Neural crest cell (in vitro differentiated cells): ENCODE measurements at places on chromosomes 12 and 14.

- DNase-seq, result no peak
Measured at GRCh38 chr12:30968211-30968610, 41.7 kb downstream of the TSPAN11 start.

GRCh38 chr12:27902651-27903050, 69.9 kb downstream of the PTHLH start:
- no peak for DNase-seq

GRCh38 chr12:108884116-108885012, 4.5 kb downstream of the DAO start:
- DNase-seq, result peak; percentile 51

DNA sequence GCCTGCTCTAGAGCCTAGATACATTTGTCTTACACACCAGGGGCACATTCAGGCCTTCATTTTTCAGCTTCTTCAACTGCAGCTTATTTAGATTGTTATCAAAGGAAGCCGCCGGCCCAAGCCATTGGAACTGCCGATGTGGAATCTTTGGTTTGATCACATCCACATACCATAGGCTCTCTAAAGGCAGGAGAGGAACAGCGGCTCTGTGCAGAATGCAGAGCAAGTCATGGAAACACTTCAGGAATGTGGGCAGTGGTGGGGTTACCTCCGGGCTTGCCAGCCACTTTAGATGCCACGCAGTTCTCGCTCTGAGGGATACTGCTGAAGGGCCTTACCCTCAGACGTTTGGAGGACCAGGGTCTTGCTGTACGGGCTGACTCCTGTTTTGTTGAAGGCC, 53.4 kb upstream of the PYGL start:
- no peak for DNase-seq

GRCh38 chr12:6367969-6368892, 7.1 kb downstream of the SCNN1A start:
- no peak for DNase-seq

GRCh38 chr12:93571365-93571924, 1.0 kb upstream of the SOCS2 start:
- DNase-seq, result peak; percentile 84

DNA sequence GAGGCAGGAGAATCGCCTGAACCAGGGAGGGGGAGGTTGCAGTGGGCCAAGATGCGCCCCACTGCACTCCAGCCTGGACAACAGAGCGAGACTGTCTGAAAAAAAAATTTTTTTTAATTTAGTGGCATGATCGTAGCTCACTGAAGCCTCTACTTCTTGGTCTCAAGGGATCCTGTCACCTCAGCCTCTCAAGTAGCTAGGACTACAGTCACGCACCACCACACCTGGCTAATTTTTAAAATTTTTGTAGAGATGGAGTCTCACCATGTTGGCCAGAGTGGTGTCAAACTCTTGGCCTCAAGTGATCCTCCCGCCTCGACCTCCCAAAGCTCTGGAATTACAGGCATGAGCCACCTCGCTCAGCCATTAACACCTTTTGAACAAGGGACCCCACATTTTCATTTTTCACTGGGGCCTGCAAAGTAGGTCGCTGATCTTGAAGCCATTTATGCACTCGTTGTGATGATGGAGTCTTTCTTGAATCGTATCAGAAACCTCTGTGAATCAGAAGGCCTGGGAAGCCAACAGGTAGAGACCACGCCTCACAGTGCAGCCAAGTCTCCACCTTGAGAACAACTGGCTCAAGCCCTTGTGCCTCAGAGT, 5.9 kb downstream of the HCAR1 start:
- no peak for DNase-seq

DNA sequence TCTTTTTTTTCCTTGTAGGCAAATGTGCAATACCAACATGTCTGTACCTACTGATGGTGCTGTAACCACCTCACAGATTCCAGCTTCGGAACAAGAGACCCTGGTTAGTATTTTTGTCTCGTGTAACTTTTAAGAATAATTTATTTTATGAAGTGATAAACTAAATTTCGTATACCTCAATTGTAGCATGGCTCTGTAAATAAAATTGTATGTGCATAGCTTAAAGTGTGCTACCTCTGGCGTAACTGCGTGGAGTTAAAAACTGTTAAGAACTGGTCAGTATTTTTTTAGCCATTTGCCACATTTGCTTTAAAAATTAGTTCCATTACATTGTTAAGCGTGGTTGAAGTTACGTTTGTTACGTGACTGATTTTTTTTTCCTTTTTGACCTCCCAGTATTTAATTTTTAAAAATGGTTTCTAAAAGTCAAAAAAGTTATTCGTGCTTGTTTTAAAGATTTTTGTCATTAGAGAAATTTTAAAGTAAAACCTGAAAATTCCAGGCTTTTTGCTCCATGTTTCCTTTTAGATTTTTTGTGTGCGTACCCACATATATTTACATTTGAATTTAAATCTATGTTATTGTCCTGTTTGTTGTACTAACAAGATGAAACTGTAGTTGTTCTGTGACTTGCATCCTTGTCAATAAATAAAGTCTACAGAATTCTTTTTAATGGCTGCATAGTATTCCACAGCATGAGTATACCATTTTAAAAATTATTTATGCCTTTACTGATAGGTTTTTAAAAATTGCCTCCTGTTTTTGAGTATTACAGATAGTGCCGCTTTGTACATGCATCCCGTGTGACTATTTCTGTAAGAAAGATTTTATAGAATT, 1.4 kb downstream of the MDM2 start:
- DNase-seq, result no peak

DNA sequence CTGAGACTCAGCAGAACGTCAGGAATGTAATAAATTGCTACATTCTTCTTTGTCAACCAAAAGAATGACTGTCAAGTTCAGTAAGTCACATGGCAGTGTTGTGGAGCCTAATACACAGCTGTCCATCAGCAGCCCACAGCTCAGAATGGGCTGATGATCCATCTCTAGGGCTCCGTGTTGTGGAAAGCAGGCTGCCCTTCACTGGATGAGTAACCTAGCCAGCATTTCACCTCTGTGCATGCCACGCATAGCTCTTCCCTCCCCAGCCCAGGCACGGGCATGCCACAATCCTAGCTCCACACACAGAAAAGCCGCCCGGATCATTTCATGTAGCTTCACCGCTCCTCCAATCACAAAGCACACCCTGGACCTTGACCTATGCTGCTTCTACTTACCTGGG, 878.0 kb upstream of the TMEM132C start:
- no peak for DNase-seq

DNA sequence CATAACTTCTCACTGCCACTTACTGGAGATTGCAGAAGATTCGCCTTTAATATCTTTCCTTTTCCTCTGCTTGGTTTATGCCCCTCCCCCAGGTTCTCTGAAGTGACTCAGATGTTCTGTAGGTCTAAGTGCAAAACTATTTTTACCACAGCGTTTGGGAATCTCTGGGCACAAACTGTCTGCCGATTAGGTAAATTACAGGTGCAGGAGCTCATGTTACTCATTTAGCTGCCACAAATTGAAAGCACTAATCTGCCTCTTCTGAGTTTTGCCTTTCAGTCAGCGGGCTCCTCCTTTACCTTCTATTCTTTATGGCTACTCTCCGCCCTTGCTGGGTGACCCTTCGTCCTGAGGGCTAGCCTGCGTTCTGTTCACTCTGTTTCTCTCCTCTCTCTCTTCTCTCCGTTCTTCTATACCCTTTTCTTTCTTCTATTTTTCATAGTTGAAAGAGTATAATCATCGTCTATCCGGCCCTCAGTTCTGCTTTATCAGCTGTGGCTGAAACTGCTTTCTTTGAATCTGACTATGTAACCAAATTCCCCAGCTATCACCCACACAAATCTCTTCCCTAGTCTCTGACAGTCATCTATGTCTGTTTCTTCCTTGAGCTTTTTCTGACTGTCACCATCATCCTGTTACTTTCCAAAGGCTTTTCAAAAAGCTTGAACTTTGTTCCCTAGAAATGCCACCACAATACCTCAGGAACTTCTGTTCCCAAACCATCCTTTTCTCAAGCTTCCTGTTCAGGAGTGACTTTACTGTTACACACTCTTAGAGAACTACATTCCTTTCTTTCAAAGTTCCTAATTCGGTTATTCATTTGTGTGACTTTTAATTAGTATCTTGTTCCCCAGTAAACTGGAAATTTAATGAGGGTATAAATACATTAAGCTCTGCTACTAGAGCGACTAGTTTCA, 4.3 kb upstream of the MYF6 start:
- no peak for DNase-seq

DNA sequence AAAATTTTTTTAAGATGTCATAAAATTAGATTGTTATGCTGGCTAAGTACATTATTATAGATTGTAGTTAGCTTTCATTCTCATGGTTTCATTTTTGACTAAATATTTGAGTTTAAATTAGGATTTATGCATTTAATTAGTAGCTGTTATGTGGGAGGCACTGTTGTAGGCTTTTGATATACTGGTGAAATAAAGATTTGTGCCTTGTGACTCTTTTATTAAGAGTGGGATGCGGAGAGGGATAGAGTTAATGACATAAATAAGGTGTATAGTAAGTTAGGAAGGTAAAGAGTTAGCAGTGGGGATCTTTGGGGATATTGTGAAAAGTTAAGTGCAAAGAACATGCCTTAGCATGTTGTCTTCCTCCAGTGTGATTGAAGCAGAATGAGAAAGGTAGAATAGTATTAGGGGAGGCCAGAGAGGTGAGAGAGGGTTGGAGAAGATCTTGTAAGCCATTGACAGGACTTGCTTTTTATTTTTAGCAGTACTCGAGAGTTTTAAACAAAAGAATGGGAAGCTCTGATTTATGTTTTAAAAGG, 8.8 kb downstream of the ARHGAP5 start:
- DNase-seq, result no peak

DNA sequence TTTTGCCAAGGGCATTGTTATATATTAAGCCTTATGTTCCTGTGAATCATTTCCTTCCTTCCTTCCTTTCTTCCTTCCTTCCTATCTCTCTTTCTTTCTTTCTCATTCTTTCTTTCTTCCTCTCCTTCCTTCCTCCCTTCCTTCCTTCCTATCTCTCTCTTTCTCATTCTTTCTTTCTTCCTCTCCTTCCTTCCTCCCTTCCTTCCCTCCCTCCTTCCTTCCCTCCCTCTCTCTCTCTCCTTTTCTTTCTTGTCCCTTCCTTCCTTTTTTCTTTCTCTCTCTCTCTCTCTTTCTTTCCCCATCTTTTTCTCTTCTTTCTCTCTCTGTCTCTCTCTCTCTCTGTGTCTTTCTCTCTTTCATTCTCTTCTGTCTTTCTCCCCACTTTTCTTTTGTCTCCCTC, 226.6 kb downstream of the ETNK1 start:
- no peak for DNase-seq

GRCh38 chr12:131911851-131912477, 17.1 kb upstream of the PUS1 start:
- DNase-seq, result no peak

DNA sequence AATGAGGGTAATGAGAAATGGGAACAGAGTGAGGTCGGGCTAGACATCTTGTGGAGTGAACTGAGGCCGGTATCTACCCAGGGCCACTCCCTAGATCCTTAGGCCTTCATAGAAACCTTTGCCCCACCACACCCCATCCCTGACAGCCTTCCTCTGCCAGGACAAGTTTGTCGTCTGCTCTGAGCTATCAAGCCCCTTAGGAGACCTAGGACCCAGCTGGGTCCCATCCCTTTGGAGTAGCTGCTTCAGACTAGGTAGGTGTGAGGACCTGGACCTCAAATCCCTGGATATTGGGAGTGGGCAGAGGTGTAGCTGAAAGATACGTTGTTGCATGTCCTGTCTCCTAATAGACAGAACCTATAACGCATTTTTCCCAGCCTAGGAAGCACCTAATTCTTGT, at the start of gene TMEM253:
TSS of gene TMEM253 (plus strand) at position 136 of the 400 bp plus-strand sequence. CDS start 278 bp downstream, outside the sequence.
- no peak for DNase-seq

GRCh38 chr14:80653956-80654355, 287.6 kb downstream of the CEP128 start:
- DNase-seq, result no peak

- DNase-seq, result no peak
Measured at GRCh38 chr12:63066782-63067181, 84.2 kb downstream of the AVPR1A start.

DNA sequence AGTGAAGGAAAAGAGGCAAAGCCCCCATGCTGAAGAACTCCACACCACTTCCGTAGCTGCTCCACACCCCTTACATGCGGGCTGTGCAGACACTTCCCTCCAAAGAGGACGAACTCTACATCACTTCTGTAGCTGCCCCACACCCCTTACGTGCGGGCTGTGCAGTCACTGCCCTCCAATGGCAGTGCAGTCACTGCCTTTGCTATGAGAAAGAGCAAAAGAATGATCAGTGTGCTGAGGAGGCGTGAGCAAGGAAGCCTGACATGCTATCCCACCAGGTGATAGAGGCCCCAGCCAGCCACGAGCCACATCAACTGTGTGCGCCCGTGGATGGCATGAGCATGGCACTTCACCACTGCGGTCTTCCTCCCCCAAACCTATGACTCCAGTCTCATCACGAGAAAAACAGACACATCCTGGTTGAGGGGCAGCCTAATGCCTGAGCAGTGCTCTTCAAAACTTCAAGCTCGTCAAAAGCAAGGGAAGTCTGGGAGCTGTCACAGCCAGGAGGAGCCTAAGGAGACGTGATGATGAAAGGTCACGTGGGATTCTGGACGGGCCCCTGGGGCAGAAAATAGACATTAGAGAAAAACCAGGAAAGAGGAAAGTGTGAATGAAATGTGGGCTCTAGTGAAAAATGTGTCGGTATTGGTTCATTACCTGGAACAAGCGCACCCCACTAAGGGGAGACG, 60.8 kb upstream of the C14orf180 start:
- DNase-seq, result no peak

GRCh38 chr12:11577658-11578260, 71.7 kb upstream of the ETV6 start:
- DNase-seq, result no peak

GRCh38 chr14:39851202-39851601, 419.0 kb upstream of the FBXO33 start:
- no peak for DNase-seq

DNA sequence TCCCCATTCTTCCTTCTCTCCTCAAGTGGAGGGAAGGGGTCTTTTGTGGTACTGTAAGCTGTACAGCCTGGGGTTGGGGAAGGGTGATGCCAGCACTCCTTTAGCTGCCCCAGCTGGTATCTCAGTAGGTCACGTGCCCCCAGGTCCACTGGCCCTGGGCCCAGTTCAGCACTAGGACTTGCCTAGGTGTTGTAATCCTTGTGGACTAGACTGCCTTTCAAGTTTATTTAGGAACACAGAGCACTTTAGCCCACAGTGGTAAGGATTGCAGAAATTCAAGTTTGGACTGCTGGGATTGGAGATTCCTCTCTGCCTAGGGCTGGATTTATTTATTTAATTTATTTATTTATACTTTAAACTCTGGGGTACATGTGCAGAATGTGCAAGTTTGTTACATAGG, 569.6 kb downstream of the AACS start:
- no peak for DNase-seq

- no peak for DNase-seq
Measured at GRCh38 chr14:75497701-75498100, 24.6 kb upstream of the BATF start.

DNA sequence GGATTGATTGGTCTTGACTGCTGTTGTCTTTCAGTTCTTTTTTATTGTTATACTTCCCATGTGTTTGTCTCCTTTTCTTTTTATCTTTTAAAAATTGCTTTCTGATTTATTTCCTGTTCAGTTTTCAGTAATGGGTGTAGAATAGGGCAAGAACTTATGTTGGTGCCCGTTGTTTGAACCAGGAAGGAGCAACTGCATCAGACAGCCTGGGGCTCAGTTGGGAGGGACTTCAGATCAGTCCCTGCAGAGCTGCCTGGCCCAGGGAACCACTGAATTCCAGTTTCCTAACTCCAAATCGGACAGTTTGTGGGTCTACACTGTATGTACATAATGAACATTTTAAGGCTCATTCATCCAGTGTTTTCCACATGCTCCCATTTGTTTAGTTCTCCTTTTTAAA, 64.9 kb downstream of the FBXO34 start:
- no peak for DNase-seq
